ENCODE measurements at places on chromosomes 16 and 17.

DNA sequence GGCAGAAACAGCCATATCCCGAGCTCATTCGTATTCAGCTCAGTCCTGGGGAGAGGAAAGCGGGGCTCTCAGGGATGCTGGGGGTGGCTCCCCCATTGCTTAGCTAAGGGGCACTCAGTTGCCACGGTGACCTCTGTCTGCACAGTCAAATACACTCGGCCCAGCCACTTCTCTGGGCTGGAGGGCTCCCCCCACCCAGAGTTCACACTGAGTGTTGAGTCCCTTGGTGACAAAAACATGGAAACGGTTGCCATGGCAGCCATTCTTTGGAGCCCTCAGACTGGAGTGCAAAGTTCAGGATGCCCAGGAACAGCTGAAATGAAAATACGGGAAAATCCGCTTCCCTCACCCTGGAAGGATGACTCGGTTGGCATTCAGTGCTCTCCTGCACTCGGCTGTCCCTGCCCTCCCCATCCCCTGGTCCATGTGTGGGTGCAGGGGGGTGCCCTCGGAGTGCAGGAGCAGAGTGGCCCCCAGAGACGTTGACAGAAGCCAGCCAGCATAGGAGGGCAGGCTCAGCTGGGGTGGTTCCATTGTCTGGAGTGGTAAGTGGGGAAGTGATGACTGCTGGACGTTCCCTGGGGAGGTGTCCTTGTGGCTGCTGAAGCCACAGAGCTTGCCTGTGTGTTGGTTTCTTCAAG lies 216.5 kb downstream of the NTN1 start:
- DNase-seq = no peak

DNA sequence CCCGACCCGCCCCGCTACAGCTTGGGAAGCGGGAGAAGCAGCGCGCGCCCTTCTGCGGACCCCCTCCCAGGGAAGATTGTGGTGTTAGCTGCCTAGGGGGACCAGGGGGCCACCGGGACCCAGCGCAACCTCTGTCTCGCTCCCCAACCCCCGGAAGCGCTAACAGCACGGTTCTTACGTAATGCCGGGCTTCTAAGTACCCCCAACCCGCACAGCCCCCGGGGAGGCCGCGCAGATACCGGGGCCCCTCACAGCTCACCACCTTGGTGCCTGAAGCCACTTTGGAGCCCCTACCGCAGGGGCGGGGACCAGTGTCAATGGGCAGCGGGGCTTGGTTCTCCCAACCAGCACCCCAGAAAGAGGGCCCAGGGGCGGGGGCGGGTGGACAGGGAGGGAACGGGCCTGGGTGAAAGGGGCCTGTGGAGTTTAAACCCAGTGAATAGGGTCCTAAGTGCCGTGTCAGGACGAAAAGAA lies 348 bp downstream of the MPP2 start:
- DNase-seq = no peak

DNA sequence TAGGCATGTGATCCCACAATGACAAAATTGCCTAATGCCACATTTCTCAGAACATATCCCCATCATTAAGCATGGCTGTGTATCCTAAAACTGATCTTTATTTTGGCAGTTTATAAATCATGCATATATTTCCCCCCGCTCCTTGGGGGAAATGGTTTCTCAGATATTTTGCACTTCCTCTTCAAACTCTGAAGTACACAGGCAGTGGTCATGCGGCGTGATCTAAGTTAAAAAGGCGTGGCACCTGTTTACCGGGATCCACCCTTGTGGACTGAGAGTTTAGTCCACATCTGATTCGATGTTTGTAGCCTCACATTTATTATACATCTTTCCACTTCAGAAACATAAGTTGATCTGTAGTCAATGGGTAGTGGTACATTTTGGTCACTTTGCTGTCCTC lies 51.4 kb downstream of the USP10 start:
- DNase-seq = no peak

GRCh38 chr16:24754543-24754942 lies 25.1 kb downstream of the TNRC6A start:
- no peak for DNase-seq

- no peak for DNase-seq
Measured at GRCh38 chr17:13425390-13425789, 176.3 kb downstream of the HS3ST3A1 start.

DNA sequence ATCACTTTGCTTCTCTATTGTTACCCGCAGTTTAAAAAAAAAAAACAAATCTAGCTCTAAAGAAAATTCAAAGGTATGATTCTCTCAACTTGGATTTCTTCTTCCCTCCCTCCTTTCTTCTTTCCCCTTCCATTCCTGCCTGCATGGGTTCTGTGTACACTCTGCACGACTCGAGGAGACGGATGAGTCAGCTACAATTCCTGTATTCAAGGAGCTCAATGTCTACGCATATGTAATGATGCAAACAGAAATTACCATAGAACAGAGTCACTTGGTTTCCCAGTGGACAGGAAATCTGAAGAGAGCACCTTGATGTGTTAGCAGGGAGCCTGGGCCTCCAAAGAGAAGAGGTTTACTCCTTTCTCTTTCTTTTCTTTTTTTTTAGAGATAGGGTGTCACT lies 92.3 kb downstream of the VPS53 start:
- no peak for DNase-seq

- DNase-seq = no peak
Measured at GRCh38 chr17:78046923-78047322, 81.6 kb downstream of the TMC6 start.

DNA sequence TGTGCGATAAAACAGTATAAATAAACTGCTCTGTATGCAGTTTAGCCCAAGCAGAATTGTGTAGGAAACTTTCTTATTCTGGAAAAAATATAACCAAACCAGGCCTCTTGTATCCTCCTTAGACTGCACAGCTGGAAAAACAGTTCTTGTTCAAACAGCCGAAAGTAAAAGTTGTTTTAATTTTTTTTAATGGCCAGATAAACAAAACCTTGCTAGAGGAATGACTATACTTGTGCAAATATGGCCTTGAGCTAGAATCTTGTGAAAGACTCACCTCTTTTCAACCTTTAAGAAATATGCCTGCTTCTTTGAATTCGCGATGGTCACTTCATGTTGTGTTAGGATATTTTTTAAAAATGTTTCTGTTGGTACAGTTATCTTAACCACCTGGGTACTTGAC lies 114.5 kb upstream of the MAF start:
- DNase-seq = no peak

- DNase-seq = no peak
Measured at GRCh38 chr17:17774009-17774881, 62.5 kb downstream of the SREBF1 start.

DNA sequence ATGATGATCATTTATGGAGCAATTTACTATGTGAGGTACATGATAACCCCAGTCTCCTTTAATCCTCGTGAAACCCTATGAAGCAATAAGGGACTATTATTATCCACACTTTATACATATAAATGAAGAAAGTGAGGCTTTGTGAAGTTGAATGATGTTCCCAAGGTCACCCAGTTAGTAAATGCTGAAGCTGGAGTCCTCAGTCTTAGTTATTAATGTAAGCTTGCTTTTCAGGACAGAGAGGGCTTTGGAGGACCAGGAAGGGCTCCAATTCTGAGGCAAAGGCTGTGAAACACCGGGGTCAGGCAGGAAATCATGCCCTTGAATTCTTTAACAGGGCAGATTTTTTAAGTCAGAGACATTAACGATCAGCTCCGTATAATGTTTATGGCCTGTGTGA lies 36.8 kb downstream of the KSR1 start:
- DNase-seq = no peak

DNA sequence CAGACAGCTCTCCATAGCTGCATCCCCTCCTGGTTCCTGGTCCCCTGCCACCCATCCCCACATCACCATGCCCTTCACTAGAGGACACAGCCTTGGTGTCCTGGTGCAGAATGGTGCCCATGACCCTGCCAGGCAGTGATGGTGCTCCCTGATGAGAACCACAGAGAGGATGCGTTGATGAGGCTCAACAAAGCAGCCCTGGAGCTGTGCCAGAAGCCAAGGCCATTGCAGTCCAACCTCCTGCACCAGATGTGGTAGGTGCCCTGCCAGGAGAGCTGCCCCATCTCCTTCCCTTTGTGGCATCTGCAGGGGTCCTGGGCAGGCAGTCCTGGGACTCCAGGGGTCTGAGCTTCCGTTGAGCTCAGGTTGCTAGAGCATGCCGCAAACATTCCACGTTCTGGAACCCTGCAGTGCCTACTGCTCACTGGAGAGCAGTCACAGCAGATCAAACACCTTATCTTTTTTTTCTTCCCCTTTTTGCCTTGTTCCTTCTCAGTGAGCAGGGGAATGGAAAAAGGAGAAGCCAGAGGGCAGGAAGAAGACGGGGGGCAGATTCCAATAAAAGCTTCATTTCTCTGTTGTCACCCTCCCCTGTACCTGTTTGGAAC lies 5.3 kb upstream of the EPN3 start:
- DNase-seq = no peak

DNA sequence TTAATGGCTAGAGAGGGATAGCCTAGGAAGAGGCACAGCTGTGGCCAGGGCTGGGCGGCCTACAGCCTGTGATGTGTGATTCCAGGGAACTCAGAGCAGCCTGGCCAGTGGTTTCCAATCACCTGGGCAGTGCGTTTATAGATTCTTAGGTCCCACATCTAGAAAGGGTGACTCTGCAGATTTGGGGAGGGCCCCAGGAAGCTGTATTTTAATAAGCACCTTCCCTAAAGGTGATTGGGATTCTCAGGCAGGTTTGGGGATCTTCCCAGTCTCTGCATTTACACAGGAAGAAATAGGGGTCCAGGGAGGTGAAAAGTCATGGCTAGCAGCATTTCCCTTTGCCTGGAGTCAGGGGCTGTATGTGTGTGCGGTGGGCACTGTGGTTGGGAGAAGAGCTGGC lies 9.5 kb downstream of the SPNS2 start:
- DNase-seq = no peak

- DNase-seq = no peak
Measured at GRCh38 chr16:67170949-67171649, 761 bp downstream of the NOL3 start.
